Stimulated activated CD4-positive, alpha-beta T cell treated with anti-CD3 and anti-CD28 coated beads, Interleukin-1b, Interleukin-23, amount 100 ng/mL, for 48 hours (primary cell): ENCODE measurements at places on chromosomes 12 and 14.

- no peak for DNase-seq
Observed at GRCh38 chr14:88045705-88046104, 40.8 kb downstream of the GPR65 start.

DNA sequence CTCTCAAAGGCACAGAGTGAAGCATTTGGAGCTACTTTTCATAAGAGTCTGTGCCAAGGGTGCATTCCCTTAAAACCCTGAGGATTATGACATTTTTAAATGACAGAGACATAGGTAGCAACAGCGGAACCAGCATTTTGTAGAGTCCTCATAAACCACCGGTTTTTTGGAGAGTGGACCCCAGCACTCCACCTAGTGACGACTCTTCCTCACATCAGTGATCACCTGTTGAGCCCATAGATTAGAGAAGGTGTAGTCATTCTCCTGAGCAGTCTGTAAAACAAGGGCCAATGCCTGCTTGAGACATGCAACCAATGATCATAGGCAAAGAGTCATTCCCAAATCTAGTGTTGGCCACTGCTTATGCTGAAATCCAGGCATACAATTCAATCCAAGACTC is 399.1 kb downstream of the GXYLT1 start:
- no peak for DNase-seq

GRCh38 chr12:52645982-52646381 is 6.0 kb downstream of the KRT2 start:
- no peak for DNase-seq

GRCh38 chr14:67538501-67538900 is 5.4 kb downstream of the PLEKHH1 start:
- no peak for DNase-seq

- DNase-seq: no peak
Observed at GRCh38 chr12:94753036-94753679, 102.8 kb upstream of the TMCC3 start.
